ENCODE measurements at places on chromosomes 5 and 9. TPM values are rescaled to one million over a fixed set of nuclear protein-coding genes. Genes with fewer than 3 reads are reported as not detected.

FBP2 gene
- not detected for total RNA-seq

FBN2 gene
- total RNA-seq: 15.6 TPM

ZFP2 gene
- total RNA-seq: 0.06 TPM

SIGMAR1 gene
- total RNA-seq: 158 TPM

ESM1 gene
- total RNA-seq: not detected

PCAT7 gene
- total RNA-seq: 0.72 TPM

Data from A549 treated with dexamethasone at 1 μM for 4 hours (cell line).